ENCODE measurements at places on chromosomes 4 and X.

- DNase-seq: no peak
Measured at GRCh38 chrX:130975947-130976346, 72.9 kb upstream of the ENOX2 start.

GRCh38 chrX:45154462-45154861 lies 46.2 kb downstream of the DIPK2B start:
- no peak for DNase-seq

DNA sequence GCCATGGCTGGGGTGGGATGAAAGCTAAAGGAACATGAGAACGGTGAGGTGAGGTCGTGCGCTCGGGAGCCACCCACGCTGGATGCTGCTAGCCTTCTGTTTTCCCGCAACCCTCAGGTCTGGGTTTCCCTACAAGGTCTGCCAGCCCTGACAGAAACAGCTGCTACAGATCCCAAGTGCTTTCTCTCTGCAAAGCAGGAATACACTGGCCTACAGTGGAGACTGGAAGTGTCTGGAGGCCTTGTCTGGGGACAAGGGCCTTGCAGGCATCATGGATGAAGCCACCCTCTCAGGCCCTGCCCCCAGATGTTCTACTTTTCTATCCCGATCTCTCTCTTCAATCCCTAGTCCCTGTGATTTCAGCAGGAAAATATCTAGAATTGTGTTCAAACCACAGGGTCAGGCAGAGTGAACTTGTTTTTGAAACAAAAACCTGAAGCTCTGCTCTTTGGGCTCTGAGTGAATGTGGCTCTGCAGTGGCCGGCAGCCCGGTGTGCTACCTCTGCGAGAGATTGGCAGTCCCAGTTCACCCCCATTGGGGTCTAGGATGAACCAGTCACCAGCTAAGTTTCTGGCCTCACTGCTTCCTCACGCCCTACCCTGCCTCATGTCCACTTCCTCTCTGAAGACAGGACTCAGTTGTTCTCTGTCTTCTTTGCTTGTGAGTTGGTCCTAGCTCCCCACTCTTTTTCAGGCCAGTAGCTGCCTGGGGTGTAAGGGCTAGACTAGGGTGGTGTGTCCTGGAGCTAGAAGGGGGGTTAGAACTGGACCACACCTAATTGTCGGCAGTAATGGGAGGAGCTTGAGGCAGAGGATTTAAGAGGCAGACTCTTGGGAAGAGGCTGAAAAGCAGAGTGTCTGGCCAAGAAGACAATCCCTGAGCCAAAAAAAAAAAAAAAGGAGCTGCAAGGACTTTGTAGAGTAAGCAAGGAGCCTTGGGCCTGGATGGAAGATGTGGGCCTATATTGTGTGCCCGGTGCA lies 89.6 kb downstream of the RTL5 start:
- DNase-seq: no peak

GRCh38 chr4:89837385-89837992 lies 528 bp upstream of the SNCA start:
- no peak for DNase-seq

DNA sequence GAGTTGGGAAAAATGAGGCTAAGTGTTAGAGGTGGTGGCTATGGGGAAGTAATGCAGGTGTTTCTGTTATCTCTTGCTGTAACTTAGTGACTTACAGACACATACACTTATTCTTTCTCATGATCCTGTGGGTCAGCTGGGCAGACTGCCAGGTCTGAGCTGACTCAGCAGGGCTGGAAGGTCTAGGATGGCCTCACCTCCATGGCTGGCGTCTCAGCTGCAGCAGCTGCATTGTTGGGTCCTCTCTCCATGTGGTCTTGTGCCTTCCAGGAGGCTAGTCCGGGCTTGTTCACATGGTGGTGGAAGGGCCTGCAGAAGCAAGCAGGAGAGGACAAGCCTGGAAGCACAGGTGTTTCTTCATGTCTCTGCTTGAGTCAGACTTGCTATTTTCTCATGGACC lies 172.7 kb downstream of the NHS start:
- no peak for DNase-seq

- no peak for DNase-seq
Measured at GRCh38 chr4:155849042-155849441, 17.0 kb downstream of the ASIC5 start.

DNA sequence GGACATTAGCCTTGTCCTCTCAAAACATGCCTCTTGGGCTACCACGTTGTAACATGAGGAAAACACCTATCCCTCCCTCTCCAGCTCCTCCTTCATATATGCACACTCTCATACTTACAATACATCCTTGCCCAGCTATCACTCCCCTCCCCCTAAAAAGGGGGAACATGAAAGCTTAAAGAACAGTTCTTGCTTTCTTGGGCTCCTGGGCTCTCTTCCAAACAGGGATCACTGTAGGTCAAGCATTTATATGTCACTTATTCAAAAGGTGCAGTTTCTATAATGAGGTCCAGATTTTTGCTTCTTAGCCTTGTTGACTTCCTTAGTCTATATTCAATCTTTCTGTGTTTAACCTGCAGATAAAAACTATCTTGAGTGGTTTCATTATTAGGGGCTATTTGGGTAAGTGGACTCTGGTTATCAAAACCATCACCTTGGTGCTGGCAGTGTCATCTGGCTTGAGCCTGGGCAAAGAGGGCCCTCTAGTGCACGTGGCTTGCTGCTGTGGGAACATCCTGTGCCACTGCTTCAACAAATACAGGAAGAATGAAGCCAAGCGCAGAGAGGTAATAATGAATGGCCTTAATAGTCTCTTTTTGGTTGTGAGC lies 119.4 kb downstream of the AKAP4 start:
- DNase-seq: no peak

DNA sequence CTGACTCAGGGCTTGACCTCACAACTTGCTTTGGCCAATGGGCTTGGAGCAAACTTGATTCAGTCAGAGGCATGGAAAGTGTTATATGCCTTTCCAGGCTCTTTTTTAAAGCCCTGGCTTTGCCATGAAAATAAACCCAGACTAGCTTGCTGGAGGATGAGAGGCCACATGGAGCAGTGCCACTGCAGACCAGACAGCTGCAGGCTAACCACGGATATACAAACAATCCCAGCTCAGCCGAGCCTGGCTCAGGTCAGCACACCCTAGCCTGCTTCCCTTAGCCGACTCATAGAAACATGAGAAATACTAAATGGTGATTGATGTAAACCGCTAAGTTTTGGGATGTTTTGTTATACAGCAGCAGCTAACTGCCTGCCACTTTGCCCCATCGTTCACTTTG lies 345.1 kb downstream of the ARHGAP10 start:
- DNase-seq: no peak

DNA sequence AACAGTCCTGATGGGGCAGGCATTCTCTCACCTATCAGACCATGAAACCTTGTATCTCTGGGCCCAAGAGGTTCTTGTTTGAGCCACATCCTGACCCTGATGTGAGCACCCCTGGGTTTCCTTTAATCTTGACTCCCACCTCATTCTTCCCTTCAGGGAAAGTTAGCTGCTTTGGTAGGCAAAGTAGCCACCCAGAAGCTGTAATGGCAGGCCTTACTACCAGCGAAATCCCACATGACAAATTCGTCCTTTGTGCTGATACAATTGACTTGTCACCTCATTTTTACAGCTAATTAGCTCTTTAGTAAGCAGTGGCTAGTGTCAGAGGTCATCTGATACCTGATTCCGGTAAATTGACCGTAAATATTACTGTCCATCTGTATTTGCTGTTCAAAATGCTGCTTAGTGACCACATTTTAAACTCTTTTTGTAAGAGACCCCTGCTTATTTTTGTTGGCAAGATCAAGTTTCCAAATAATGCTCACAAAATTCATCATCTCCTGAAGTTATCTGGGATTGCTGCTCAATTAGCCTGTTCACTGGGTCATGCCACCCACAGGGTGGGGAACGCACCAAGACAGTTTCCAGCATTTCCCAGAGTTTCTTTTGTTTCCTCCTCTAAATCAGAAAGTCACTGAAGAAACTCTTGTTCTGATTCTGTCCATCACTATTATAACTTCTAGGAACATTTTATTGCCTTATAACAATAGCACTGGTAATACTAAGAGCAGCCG lies 329.7 kb downstream of the GPAT3 start:
- DNase-seq: no peak

- no peak for DNase-seq
Measured at GRCh38 chr4:88659055-88659889, 38.4 kb downstream of the NAP1L5 start.

All from stimulated activated CD8-positive, alpha-beta memory T cell treated with anti-CD3 and anti-CD28 coated beads, Interleukin-2, amount 100 ng/mL, for 1 hour (primary cell).